ENCODE measurements at places on chromosomes 3 and 15.

DNA sequence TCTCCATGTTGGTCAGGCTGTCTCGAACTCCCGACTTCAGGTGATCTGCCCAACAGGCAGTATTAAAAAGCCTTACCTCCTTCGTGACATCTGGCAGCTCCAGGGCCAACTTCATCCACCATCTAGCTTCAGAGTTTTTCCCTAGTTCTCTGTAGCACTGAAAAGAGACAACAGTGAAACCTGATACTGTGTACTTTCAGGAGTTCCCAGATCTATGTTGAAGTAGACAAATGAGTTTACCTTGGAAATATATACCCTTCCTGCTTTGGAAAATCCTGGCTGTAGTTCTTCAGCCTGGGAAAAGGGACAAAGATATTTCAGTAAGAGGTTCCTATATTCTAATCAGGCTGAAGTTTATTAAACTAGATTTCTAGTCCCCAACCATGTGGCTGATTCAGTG lies 18.0 kb downstream of the RMDN3 start:
- no peak for DNase-seq

DNA sequence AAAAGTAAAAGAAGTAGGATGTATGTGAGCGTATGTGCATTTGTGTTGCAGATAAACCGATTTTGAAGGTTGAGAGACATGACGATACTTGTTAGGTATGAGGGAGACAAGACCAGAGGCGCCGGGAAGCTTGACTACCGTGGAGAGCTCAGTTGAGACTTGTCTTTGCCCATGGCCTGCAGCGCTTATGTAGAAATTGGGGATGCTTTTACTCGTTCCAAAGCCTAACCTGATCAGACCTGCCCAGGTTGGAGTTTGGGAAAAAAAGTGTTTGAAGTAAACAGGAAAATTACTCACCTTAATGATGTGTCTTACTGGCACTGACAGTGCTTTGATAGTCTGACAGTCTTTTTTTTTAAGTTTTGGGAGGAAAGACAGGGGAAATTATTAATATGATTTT lies 202.8 kb downstream of the TP63 start:
- no peak for DNase-seq

- no peak for DNase-seq
These were observed 66.2 kb downstream of the TAFA4 start for GRCh38 chr3:68866157-68866556.

GRCh38 chr3:190442240-190442639 lies 7.5 kb downstream of the TMEM207 start:
- no peak for DNase-seq

DNA sequence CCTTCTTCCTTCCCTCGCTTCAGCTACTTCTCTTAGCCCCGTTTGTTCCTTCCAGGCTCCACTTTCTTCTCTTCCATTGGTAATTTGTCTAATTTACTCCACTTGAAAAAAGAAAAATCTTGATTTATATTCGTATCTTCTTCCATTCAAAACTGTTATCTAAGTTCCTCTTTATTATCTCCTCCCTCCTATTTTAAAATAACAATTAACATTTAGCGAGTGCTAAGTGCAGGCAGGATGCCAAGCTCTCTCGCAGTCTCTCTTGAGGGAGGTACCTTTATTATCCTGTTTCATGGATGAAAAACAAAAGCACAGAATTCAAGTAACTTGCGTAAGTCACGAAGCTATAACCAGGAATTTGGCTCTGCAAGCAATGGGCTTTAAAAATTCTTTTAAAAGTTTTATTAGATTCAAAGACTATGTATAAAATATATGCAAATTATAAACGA lies 418.9 kb upstream of the NAALADL2 start:
- peak; percentile 64 for DNase-seq

DNA sequence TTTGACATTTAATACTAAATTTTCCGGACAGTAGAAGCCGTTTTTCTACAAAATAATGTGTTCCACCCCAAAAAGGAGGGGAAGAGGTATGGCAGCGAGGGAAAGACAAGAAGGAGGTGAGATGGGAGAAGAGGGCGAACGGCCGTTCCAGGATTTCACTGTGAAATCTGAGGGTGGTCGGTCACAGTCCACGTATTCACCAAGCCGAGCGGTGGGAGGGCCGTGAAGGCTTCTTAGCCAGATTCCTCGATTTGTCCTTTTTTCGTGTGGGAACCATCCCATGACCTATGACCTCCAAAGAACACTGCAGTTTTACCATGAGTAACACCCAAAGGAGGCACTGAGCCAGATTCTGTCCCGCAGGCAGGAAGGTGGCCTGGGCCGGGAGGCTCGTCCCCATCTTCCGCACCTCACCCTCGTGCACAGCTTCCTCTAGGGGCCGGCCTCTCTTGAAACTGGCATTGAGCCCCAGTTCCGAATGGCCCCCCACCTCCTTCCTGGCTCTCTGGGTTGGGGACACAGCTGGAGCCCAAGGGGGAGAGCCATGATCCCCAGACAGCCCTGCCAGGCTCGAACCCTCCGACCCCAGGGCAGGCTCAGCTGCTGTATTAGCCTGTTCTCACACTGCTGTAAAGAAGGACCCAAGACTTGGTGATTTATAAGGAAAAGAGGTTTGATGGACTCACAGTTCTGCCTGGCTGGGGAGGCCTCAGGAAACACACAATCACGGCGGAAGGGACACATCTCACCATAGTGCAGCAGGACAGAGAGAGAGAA lies 23.7 kb downstream of the XXYLT1 start:
- DNase-seq: no peak

- no peak for DNase-seq
These were observed 131.3 kb downstream of the PLD1 start for GRCh38 chr3:171678971-171679492.

- no peak for DNase-seq
These were observed 161.1 kb upstream of the UBE2E1 start for GRCh38 chr3:23644676-23645075.

DNA sequence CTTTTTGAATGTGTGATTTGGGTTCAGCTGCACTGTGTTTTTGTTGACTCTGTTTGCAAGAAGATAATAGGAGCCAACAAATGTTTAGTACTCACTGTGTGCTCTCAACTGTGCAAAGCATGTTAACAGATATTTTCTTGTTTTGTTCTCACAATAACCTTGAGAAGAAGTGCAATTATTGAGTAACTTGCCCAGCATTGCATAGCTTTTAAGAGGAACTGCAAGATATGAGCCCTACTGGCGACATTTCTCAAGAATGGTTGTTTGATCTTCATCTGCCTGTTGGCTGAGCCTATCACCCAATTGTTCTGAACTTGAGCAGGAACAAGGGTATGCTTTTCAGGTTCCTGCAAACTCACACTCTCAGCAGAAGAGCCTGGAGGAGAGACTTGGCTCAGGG lies 43.4 kb upstream of the AGBL1 start:
- no peak for DNase-seq

DNA sequence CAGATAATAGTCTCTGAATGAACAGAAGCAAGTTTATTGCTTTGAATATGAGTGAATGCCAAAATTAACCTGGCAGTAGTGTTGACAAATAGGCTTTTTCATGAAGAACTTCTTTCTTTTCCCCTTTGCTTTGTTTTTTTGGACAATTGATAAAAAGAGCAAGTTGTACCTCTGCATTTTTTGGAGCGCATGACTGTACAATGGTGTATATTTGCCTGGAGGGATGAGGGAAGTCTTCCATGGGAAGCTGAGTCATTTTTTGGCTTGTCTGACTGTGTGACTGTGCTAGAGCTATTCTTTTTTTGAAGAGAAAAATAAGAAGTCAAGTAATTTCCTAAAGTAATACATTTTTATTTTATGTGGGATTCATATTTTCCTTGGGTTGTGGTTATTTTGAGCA lies 186.9 kb downstream of the KLHL25 start:
- DNase-seq: peak; percentile 77

DNA sequence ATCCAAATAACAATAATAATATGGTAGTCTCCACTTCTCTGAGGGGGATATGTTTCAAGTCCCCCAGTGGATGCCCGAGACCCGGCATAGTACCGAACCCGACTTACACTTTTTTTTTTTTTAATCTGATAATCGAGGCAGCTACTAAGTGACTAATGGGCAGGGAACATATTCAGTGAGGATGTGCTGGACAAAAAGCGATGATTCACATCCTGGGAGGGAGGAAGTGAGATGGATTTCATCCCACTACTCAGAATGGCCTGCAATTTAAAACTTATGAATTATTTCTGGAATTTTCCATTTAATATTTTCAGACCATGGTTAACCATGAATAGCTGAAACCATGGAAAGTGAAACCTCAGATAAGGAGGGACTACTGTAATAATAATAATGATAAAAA lies 49.5 kb upstream of the SELENOK start:
- DNase-seq: peak; percentile 61

DNA sequence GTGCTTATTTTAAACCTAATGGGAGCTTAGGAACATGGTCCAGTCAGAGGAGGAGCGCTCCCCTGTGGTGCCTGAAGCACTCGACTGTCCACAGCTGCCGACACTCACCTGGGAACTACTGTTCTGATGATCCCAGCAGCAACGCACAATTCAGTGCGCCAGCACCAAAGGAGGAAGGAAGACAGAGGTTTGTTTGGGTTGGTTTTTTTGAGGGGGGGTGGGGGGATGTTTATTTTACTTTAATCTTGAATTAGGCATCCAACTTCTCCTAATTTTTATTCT lies 48.8 kb upstream of the VGLL4 start:
- DNase-seq: no peak

DNA sequence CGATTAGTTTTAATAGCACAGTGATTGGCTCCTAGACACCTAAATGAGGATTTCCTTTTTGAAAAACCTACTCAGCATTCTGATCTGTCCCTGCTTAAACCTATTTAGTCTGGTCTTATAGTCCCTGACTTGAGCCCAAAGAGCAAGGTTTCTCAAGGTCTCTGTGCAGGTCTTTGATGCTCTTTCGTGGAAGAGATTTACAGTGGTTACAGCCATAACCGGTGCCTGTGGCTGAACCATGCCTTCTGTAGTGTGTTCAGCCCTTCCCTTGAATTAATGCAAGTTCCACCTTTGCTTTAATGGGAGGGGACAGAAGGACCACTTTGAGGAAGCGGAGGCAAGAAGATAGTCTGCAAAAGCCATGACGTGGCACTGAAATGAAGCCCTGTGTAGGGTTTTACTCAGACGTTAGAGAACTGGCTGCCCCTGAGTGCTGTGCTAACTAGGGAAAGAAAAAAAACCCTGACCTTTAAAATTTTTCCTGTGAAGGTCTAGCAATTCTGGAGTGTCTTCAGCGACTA lies 43.0 kb downstream of the ZBTB38 start:
- no peak for DNase-seq

DNA sequence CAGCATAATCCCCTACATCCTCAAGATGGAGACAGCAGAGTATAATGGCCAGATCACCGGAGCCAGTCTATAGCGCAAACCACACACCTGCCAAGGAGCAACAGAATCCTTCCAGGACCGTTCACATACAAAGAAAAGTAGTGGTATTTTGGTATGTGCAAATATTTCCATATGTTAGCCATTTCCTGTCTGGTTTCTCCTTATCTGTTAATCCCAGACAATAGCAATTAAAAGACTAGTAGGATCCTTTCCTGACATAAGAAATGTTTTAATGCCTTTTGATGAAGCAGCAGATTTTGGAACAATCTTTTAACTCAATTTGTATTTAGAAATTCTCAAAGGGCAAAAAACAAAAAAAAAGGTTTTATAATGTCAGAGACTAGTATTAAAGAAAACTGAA lies 22.2 kb downstream of the MRPS25 start:
- DNase-seq: peak; percentile 52

- DNase-seq: no peak
These were observed 25.4 kb upstream of the MRPS22 start for GRCh38 chr3:139318431-139318816.

- DNase-seq: no peak
These were observed 72.1 kb downstream of the NOX5 start for GRCh38 chr15:69086427-69087204.

DNA sequence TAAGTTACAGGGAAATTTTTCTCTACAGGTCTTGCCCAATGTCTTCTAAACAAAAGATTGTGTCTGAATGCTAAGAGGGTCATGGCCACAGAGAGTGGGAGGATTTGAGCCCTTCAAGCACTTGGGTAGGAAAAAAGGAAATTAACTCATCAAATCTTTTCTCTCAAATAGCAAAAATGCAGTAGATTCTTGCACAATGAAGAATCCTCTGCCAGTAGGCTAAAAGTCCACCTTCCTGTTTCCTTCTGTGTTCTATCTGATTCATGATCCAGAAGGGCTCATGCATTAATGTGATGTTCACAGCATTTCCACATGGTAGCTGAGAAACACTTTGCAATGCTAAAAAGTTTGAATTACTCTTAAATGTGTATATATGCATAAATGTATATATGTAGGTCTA lies 177.1 kb downstream of the CD47 start:
- DNase-seq: peak; percentile 10

GRCh38 chr3:131730581-131730980 lies 227.8 kb upstream of the MRPL3 start:
- peak; percentile 54 for DNase-seq

GRCh38 chr15:80512726-80513660 lies 108.8 kb downstream of the ARNT2 start:
- no peak for DNase-seq

GRCh38 chr3:882533-882932 lies 210.3 kb upstream of the CNTN6 start:
- no peak for DNase-seq
